ENCODE measurements at places on chromosomes 2 and 18. TPM values are rescaled to one million over a fixed set of nuclear protein-coding genes. Genes with fewer than 3 reads are reported as not detected.

Gene AQP12A
- not detected for polyA plus RNA-seq

Gene KRTCAP3
- 0.60 TPM for polyA plus RNA-seq

Gene TXNL4A
- polyA plus RNA-seq: 131 TPM

Gene BMP10
- polyA plus RNA-seq: not detected

Gene HOXD11
- not detected for polyA plus RNA-seq

Gene HOXD3
- not detected for polyA plus RNA-seq

Gene TET3
- polyA plus RNA-seq: 3.1 TPM

DNA sequence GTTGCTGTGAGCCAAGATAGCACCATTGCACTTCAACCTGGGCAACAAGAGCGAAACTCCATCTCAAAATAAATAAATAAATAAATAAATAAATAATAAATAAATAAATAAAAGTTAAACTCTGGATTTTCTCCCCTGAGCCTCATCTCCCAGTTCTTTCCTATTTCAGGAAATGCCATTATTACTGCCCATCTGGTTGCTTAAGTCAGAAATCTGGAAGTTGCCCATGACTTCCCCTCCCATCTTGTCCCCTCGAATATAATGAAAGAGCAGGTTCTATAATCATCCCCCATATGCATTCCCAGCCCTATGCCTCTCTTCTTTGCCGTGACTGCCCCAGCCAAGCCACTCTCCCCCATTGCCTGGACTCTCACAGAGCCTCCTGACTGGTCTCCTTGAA, 4.2 kb upstream of the PSD4 start:
- DNase-seq: no peak

- DNase-seq: no peak
These were observed 425.7 kb downstream of the SETBP1 start for GRCh38 chr18:45106331-45106774.

DNA sequence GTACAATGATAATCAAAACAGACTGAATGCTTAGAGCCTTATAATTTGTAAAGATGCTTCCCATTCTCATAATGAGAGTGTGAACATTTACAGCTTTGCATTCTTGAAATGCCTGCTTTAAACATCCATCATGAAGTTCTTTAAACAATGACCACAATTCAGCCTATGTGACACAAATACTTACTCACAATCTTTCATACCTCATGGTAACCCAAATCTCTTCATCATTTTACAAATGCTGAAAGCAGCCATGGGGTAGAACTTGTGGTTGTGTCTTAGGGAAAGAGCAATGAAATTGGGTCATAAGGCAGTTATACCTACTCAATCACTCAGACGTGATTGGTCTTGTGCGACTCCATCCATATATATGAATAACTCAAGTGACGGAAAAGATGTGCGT, 140.7 kb downstream of the RND3 start:
- DNase-seq: no peak

GRCh38 chr2:241211276-241211675, 22.8 kb downstream of the ANO7 start:
- DNase-seq: no peak

DNA sequence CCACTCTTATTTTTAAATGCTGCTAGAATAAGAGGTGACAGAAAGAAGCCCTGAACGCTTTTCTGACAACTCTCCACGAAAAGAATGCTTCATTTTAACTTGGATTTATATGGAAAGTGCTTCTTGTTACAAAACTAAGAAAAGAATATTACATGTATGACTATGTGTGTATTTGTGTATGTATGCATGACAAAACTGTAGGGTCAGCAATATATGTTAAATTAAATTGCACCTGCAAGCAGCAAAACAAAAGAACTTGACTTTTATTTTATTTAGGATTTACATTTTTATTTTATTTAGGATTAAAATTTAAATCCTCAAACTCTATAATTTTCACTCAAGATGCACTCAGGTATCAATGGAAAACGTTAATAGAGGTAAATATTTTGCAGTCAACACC, 187.1 kb downstream of the NR4A2 start:
- DNase-seq: no peak

DNA sequence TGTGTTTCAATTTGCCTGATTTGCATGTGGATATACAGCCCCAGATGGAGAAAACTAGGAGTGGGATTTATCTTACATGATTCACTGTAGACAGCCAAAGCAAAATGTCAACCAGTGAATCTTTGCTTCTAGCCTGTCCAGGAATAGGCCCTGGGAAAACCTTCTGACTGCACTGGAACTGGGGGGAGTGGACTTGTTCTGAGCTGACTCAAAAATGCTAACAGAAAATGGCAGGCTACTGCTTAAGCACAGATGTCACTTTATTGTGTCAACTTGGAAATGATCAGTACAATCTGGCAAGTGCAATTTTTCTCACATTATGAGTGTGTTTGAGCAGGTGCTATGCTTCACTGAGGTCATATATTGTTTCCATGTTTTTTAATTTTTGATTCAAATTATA, 593.7 kb downstream of the NRXN1 start:
- no peak for DNase-seq

- no peak for DNase-seq
These were observed 423.5 kb upstream of the FANCL start for GRCh38 chr2:58664523-58665151.

GRCh38 chr2:45614330-45614729, 3.3 kb upstream of the SRBD1 start:
- no peak for DNase-seq

- DNase-seq: no peak
These were observed 162.3 kb upstream of the ZEB2 start for GRCh38 chr2:144682248-144682647.

GRCh38 chr18:74980669-74981068, 228.3 kb downstream of the PTGR3 start:
- DNase-seq: no peak

- no peak for DNase-seq
These were observed 340.6 kb downstream of the HRH4 start for GRCh38 chr18:24801001-24801400.

DNA sequence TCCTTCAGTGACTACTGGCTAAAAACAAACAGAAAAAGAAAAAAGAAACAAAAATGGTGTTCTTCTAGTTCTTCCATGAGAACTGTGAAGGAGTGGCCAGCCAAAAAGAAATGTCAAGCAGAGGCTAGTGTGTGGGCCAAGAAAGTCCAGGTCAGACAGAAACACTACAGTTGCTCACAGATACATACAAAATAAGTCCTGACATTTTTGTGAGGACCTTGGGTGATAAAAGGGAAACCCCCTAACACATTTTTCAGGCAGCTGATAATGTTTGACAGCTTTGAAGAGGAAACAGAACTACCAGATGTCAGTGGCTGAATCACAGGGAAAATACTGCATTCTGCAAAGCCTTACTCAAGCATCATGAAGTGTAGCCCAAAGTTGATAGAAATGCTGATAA, 28.1 kb downstream of the ARHGAP25 start:
- no peak for DNase-seq

DNA sequence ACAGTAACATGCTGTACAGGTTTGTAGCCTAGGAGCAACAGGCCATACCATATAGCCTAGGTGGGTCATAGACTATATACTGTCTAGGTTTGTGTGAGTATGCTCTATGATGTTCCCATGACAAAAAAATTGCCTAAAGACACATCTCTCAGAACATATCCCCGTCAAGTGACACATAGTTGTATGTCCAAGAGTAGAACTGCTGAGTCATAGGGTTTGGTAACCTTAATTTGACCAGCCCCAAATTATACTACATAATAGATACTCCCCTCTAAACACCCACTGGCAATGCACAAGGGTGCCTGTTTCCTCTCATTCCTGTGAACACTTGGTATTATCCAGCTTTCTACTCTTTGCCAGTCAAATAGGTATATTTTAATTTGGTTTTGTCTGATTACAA, 161.6 kb downstream of the LCLAT1 start:
- DNase-seq: no peak

DNA sequence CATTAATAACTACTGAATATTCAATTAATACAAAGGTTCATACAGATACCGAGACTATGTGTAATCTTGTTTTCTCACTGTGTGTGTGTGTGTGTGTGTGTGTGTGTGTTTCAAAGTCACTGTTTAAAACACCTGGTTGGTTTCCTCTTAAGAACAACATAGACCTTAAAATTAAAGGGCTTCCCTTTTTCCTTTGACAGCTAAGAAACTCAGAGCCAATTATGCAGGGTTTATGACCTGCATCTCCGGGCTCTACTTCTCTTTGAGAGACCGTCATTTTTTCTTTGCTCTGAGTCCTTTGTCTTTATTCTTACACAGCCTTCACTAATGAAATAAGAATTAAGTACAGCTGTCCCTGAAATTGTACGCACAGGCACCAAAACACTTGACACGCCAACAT, 145.6 kb downstream of the HDAC4 start:
- DNase-seq: no peak

DNA sequence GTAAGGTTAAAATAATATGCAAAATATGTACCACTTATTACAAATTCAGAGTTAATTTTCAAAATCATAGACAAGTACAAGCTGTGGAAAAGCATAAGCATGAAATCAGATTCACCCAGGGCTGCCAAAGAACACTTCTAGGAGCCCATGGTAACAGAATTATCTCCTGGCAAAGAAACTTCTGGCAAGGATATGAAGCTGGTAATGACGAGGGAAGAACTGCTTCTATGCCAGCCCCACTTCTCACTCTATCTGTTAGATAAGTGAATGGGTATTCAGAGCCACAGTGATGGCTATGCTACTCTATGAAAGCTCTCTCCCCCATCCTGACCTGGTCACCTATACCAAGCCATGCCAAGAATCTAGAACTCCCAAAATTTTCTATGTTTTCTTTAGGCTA, 36.9 kb upstream of the PDE1A start:
- DNase-seq: no peak

DNA sequence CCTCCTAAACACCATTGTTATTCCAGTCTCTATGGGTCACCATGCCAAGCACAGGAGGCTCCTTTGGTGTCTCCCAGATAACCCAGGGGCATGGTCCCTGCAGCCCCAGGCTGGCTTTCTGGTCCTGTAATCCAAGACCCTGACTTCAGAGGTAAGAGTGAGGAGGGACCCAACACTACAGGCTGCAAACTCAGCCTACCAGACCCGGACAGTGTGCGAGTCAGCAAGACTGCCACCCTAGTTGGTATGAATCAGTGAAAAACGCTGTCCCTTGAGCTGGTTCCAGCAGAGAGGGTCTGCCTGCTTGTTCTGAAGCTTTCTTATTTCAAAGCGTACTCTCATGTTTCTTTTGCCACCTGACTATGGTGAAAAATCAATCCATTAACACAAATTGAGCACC, 47.6 kb upstream of the ZFP36L2 start:
- DNase-seq: no peak

GRCh38 chr2:205245652-205246051, 436.6 kb upstream of the NRP2 start:
- no peak for DNase-seq

DNA sequence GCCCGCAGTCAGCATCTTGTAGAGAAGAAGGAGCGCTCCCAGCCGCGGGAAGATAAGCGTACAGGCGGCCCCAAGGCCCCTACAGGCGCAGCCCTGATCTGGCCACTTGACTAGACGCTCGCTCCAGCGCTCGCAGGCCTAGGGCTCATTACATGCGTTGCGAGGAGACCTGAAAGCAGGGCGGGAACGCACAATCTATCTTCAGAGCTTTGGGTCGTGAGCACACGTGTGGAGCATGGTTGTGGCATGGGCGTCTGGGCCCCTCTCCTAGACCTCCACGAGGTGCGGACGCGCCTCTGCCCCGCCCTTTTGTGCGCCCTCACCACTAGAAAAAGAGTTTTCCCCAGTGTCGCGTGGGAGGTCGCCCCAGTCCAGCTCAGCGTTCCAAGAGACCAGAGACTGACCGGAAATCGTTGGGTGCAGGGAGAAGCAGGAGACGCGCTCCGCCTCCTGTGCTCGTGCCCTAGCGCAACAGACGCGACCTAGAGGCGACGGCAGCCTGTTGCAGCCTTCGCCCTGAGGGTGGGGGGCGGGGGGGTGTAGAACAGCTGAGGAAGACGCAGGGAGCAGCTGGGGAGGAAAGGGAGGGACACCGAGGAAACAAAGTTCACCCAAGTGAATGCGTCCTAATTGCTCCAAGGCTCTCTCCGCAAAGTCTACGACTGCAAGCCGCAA, 12.6 kb downstream of the NR4A2 start:
- no peak for DNase-seq

- DNase-seq: no peak
These were observed 7.7 kb upstream of the GPC1 start for GRCh38 chr2:240427729-240428128.

All from AG04450 (cell line).